ENCODE measurements at places on chromosomes 12 and 14.

- no peak for DNase-seq
These were observed 82.9 kb upstream of the STXBP6 start for GRCh38 chr14:25132732-25133422.

DNA sequence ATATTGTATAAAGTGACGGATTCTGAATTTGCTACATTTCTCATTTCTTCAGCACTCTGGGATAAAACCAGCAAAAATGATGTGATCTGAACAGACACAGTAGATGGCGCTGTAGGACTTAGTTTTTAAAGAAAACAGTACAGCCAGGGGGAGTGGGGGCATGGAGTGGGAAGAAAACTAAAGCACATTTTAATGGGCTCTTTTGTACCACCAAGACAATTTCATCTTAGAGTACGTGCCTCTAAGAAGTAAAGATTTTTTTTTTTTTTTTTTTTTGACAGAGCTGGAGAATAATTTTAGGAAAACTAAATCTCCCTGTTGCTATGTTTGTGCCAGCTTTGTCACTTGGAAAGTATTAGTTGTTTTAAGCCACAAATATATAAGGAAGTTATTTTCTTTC, 124.4 kb downstream of the RAD51B start:
- peak; percentile 71 for DNase-seq

DNA sequence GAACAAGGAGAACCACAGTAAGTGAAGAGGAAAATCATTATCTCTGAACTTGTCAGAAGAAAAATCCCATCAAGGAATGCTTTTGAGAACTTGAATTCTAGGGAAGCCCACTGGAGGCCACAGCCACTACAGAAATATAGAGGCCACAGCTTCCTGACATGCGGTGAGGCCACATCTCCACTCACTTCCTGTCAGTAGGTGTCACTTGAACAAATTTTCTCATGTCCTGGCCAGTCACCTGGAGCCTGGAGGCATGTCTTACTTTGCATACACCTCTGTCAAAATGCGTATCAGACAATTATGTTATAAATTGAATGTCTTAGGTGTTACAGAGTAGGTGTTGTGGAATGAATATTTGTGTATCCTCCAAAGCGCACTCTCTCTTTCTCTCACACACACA, 370.3 kb downstream of the DAD1 start:
- no peak for DNase-seq

DNA sequence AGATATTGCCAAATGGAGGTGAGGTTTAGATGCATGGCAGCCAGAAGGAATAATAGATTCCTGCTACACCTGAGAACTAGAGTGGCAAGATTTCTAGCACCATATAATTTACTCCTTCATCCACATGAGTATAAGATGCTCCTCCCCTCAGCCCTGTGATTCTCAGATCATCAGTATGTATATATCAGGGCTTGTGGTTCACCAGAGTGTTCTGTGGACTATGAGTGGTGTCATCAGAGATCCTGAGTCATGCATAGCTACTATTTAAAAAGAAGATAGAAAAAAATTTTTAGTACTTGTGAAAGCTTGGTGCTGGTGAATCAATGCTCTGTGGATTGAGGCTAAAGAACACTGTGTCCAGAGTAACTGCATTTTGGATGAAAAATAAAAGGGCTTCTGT, 285.9 kb downstream of the BMP4 start:
- no peak for DNase-seq

GRCh38 chr14:93951635-93952540, 24.5 kb downstream of the ASB2 start:
- DNase-seq = no peak

- DNase-seq = no peak
These were observed 36.9 kb downstream of the NRDE2 start for GRCh38 chr14:90294872-90295271.
